Fibroblast of pulmonary artery (primary cell): ENCODE measurements at places on chromosomes 2 and 18.

GRCh38 chr2:33085646-33086045 lies 138.9 kb downstream of the LTBP1 start:
- DNase-seq = no peak

DNA sequence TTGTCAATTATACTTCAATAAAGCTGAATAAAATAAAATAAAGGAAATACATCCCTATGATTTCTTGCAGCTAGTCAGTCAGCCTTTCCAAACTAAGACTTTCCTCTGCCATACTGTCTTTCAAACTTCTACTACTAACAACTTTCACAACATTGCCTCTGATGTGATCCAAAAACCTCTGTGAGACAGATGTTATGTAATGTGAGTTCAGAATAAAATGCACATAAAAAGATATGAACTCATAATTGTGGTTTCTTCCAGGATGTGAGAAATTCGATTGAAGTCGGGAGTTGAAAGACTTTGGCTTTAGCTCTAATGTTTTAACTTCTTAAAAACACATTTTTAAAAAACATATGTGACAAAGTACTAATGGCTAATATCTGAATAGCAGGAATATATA lies 98.7 kb downstream of the PIGN start:
- DNase-seq = peak; percentile 56

DNA sequence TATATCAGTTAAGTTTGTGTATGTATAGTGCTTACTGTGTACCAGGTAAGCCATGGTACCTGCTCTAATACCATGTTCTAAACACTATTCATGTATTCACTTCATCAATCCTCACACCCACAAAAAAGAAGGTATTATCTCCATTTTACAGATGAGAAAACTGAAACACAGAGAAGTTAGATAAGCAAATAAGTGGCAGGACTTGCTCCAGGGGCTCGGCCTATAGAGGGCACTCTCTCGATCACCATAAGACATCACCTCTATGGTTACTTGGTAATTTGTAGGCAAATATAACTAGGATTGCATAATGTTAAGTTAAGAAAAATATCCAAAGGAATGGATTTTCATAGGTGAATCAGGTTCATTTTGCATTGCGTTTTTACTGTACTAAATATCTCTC lies 118.1 kb upstream of the FN1 start:
- DNase-seq = no peak

DNA sequence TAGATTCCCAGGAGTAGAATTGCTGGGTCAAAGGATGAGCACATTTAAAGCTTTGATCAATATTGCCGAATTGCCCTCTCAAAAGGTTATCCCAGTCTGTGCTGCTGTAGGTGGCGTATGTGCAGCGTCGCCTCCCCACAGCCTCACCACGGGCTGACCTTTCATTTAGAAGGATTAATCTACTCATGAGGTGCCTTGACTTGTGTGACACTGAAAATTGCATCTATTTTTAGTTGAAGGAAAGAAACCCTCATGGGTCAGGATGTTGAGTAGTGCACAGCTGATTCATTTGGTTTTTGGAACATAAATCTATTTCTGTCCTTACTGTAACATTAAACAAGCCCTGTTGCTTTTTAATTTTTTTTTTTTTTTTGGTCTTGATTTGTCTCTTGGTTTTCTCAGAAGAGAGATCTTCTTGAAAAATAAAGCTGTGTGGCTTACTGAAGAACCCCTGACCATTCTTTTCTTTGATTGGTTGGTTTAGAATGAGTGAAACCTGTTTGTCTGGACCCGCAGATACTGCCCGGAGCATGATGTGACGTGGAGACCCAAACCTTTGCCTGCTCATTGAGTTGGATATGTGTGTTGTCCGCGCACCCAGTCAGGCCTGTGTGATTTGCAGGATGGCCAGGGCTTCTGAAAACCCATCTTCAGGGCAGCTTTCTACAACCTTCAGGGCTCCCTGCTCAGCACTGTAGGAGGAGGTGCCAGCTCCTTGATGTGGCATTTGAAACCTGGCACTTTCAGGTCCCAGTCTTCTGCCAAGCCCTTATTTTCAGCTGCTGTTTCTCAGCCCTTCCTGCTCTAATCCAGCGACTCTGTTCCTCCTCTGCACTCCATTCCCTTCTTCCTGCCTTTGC lies 61.0 kb downstream of the LPIN1 start:
- no peak for DNase-seq

- no peak for DNase-seq
Measured at GRCh38 chr18:69705987-69706386, 241.7 kb downstream of the CD226 start.

GRCh38 chr2:98454500-98455235 lies 10.0 kb downstream of the INPP4A start:
- DNase-seq = peak; percentile 30

DNA sequence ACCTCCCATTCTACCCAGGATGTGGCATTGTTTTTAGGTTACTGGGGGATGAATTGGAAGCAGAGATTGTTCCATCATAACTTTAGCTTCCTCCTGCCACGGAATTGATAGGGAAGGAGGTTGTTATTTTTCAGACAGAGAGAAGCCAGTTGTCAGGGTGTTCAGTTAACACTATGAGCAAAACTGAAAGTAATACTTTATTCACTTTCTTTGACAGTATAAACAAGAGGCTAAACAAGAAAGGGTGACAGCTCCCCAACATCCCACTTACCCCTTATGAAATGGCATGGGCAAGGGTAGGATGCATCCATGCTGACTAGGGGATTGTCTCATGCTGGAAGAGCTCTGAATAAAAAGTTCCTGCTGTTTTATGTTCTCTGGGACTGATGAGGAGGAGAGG lies 36.4 kb upstream of the GAREM1 start:
- DNase-seq = no peak

DNA sequence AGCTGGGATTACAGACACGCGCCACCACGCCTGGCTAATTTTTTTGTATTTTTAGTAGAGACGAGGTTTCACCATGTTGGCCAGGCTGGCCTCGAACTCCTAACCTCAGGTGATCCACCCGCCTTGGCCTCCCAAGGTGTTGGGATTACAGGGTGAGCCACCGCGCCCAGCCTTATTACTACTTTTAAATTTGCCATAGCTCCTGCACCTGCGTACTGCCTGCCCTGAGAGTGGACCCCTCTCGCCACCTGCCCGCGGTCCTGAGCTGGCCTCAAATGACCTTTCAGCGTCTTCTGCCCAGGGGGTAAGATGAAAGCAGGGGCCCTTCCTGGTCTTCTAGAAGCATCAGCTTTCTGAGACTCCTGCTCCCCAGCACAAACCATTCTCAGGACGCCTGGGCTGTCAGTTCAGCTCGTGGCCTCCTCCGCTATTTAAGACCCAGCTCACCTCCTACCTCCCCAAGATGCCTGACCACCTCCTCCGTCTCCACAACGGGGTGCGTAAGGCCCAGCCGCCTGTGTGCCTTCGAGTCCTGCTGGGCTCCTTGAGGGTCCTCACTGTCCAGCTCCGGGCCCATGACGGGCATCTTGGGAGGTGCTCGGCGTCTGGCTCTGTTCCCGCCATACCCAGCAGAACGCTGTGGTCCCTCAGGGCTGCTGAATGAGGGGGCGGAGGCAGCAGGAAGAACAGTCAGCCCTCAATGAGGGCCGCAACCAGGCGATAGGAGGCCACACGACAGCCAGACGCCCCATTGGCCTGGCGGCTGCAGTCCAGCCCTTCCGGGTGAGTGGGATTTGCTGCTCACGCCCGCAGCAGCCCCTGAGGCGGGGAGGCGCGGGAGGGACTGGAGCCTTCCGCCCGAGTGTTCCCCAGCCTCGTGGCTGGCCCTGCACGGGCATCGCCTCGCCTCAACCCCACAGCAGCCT lies 266.6 kb downstream of the TFCP2L1 start:
- DNase-seq = peak; percentile 35

- no peak for DNase-seq
Measured at GRCh38 chr2:206379266-206379665, 64.1 kb upstream of the ADAM23 start.

GRCh38 chr2:153717060-153717459 lies 154.7 kb upstream of the GALNT13 start:
- DNase-seq = no peak

DNA sequence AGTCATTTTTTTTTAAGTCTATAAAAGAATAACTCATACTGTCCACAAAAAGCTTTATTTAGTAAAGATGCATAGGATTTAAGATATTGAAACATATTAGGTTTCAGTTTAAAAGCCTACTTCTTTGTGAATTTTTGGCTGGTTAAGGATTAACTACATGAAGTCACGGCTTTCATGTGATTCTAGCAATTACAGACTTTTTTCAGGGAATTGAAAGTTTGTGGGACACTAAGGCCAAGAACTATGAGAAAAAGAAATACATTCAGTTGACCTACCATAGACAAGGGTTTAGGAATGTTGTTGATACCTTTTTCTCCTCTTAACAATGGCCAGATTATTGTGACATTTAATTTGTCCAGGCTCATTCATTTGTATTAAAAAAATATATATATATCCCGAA lies 109.3 kb downstream of the MEIS1 start:
- DNase-seq = no peak

- peak; percentile 24 for DNase-seq
Measured at GRCh38 chr2:36539631-36540030, 58.3 kb downstream of the FEZ2 start.

DNA sequence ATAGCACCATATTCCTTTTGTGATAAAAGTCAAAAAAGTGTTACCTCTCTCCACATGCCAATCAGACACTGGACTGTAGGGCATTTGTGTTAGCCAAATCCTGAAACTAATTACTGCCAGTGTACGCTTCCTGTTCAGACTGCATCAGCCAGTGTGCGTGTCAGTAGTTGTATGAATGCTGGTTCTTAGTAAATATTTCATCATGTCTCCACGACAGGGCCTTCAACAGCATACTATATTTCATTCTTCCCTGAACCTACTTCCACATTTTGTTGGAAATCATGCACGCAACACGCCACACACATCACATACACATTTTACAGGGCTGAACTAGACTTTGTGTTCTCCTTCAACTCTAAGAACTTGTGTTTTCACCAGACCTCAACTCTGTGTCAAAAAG lies 77.5 kb downstream of the EPB41L3 start:
- DNase-seq = no peak

GRCh38 chr2:3730646-3731045 lies 27.3 kb downstream of the DCDC2C start:
- no peak for DNase-seq

GRCh38 chr2:147547440-147547839 lies 297.4 kb upstream of the ACVR2A start:
- no peak for DNase-seq

- DNase-seq = no peak
Measured at GRCh38 chr2:50840341-50841124, 191.4 kb downstream of the NRXN1 start.

- no peak for DNase-seq
Measured at GRCh38 chr18:10437837-10438236, 16.6 kb upstream of the APCDD1 start.

- peak; percentile 2 for DNase-seq
Measured at GRCh38 chr2:140714586-140714985, 1416.2 kb downstream of the LRP1B start.

DNA sequence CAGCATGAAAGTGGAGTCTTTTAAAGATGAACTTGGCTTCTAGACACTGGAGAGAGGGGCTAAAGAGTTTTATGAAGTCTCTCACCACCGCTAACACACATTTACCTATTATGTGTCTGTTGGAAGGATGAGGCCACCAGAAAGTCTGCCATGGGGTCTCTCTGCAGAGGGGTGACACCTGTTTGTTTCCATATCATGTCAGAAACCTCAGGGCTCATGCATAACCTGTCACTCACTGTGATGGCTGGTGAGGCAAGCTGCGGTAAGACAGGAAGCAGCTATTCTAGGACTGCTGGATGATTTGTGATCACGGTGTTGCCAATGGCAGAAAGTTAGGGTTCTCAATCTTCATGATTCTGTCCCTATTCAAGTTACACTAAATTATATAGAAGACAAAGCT lies 60.8 kb upstream of the DNMT3A start:
- no peak for DNase-seq

GRCh38 chr18:14174706-14175085 lies 42.5 kb upstream of the ZNF519 start:
- no peak for DNase-seq

GRCh38 chr2:233369897-233370685 lies 15.8 kb downstream of the DGKD start:
- no peak for DNase-seq

DNA sequence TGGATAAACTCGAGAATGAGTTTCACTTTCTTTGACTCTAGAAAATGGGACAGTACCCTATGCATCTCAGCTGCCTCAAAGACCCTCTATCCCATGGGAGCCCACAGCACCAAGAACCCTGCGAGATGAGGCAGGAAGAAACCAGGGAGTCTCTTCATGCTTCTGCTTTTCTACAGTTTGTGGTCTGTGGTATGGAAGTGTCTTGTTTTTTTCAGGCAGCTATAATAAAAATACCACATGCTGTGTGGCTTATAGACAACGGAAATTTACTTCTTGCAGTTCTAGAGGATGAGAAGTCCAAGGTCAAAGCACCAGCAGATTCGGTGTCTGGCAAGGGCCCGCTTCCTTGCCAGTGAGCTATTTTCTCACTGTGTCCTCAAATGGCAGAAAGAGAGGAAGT lies 257.9 kb downstream of the SUCLG1 start:
- DNase-seq = no peak

DNA sequence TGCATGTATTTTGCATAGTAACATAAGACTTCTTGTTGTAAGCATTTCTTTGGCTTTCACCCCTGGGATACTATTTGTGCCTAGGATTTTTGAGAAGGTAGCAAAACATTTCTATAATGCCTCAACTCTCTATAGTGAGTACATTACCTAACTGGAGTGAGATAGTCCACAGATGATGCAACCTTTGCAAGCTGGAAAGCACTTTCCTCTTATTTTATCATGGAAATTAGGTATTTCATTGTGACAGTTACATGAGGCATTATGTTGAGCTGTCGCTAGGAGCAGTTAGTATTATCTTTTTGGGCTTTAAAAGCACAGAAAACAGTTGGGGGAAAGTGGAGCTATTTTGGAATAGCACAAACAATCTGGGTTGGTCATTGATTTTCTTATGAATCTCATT lies 786.2 kb downstream of the DCC start:
- DNase-seq = no peak

GRCh38 chr2:238908960-238909951 lies 61.4 kb downstream of the TWIST2 start:
- peak; percentile 81 for DNase-seq

GRCh38 chr2:12325806-12326205 lies 390.9 kb upstream of the TRIB2 start:
- peak; percentile 88 for DNase-seq

DNA sequence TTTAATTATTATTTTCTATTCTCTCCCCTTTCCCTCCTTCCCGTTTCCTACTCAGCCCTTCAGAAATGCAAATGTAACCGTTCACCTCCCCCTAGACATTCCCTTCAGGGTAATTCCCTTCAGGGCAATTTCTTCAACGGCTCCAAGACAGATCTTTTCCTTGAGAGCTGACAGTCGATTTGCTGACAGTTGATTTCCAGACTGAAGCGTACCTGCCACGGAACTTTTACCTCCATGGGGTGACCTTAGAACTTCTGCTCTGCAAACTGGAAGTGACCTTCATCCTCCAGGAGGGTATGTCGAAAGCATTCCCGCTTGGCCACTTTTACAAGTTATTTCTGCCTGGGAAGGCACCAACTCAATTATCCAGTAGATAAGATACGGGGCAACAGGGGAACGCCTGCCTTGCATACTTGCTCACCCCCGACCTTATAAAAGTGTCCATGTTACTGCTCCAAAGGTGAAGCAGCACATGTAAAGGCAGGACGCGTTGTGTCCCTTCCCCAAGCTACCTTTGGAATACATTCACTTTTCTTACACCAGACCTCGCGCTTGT lies 18.5 kb downstream of the B3GNT7 start:
- DNase-seq = no peak
